ENCODE measurements at places on chromosomes 5 and 9.

- no peak for DNase-seq
Measured at GRCh38 chr9:69237702-69238295, 63.7 kb downstream of the TJP2 start.

DNA sequence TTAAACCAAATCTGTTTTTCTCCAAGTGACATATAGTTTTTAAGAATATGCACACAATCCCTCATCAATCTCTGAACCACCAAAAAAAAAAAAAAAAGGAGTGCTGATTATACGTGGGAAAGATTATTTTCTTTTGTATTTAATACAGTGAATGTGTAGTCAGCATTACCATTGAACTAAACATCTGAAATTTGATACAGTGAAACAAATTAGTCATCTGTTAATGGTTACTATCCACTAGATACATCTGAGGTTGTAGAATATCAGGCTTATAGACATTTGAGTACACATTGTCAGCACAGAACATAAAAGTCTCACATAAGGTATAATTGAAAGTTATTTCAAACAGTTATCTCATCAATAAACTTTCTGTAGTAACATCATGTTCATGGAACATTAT lies 87.0 kb downstream of the SLF1 start:
- no peak for DNase-seq

- no peak for DNase-seq
Measured at GRCh38 chr5:173864126-173865050, 23.8 kb upstream of the CPEB4 start.

GRCh38 chr9:903886-904285 lies 62.4 kb downstream of the DMRT1 start:
- no peak for DNase-seq

GRCh38 chr5:134511796-134512660 lies 13.4 kb upstream of the JADE2 start:
- peak; percentile 44 for DNase-seq

GRCh38 chr5:83377131-83377865 lies 94.2 kb upstream of the VCAN start:
- no peak for DNase-seq

GRCh38 chr5:80409367-80409966 lies 1.6 kb downstream of the ZFYVE16 start:
- peak; percentile 36 for DNase-seq

GRCh38 chr9:120919843-120920805 lies 6.5 kb downstream of the TRAF1 start:
- no peak for DNase-seq

DNA sequence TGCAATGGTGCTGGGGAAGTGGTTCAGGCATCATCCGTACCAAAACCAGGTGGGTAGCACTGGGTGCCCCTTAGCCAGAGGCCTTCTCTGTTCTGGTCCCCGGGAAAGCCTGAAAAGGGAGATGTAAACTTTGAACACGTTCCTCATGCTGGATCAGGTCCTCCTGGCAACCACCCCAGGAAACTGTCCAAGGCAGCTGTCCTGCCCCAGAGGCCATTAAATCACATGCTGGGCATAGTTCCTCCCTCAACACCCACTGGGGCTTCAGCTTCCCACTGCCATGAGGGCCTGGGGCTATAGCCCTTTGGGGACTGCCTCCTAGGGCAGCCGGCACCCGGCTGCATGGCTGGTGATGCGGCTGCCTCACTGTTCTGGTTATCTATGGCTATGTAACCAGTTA lies 228.9 kb upstream of the MVB12B start:
- DNase-seq = no peak

- DNase-seq = no peak
Measured at GRCh38 chr9:137643921-137644320, 25.1 kb downstream of the EHMT1 start.

GRCh38 chr5:147287110-147287509 lies 52.3 kb downstream of the STK32A start:
- no peak for DNase-seq

GRCh38 chr9:21521448-21521847 lies 39.3 kb upstream of the IFNE start:
- no peak for DNase-seq

GRCh38 chr5:119708076-119708790 lies 78.9 kb downstream of the FAM170A start:
- DNase-seq = no peak

GRCh38 chr5:34464829-34465228 lies 191.3 kb upstream of the RAI14 start:
- DNase-seq = no peak

GRCh38 chr9:89185980-89186379 lies 7.4 kb upstream of the SHC3 start:
- DNase-seq = no peak

GRCh38 chr5:18699681-18700080 lies 1065.4 kb downstream of the TAF11L14 start:
- no peak for DNase-seq

GRCh38 chr5:97297063-97297703 lies 114.1 kb upstream of the RIOK2 start:
- DNase-seq = peak; percentile 15

GRCh38 chr9:36900136-36900855 lies 133.8 kb downstream of the PAX5 start:
- no peak for DNase-seq

GRCh38 chr5:4674166-4674565 lies 466.0 kb upstream of the ADAMTS16 start:
- no peak for DNase-seq

- no peak for DNase-seq
Measured at GRCh38 chr5:16992444-16992843, 56.4 kb upstream of the MYO10 start.

Measured in right kidney (tissue), 9 donors.